NCI-H1048 (cell line): ENCODE measurements at places on chromosomes 7 and 10.

DNA sequence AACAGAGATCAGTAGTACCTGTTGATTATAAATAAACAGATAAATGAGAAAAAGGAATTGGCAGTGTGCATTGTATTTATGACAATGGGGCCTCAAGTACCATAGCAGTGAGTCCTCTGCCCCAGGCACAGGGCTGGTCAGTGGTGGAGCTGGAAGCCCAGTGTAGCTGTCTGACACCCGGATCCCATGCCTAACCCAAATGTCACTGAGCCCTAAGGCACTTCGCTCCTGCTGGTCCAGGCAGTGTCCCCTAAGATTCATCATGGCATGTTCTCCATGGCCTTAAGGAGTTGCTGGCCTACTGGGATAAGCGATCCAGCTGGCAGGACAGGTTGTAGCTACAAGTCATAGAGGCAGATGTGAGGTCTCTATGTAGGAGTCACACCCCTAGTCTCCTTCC is 3.3 kb upstream of the ZNF736 start:
- no peak for DNase-seq

GRCh38 chr7:30814700-30815387 is 43.6 kb downstream of the MINDY4 start:
- DNase-seq, result no peak

DNA sequence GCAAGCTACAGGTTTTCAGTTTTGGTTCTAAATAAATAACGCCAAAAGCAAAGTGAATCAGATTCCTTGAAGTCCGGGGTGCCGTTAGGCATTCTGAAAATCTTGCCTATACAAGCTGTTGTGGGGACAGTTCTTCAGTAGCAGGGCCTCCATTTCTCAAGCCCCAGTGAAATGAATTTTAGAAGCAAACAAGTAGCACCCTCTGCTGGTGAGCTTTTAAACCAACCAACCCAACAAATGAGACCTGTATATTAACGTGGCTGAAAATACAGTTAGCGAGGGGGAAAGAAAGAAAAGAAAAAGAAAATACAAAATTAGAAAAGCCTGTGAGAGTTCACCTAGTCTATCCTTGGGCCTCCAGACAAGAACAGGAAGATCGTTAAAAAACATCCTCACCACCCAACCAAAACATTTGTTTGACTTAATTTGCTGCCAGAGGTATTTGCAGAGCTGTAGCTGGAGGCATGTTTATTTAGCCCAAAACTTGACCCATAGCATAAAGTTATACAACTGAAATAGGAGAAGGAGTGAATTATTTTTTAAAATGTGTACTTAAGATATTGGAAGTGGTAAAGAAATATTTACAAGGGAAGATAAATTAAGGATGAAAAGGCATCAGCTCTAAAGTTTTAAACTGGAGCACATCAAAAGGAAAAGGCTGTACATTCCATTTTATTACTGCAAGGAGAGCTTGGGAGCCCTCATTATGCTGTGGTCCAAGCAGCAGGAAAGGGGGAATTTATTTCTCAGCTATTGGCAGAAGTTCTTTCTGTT is 98.9 kb downstream of the DYNC1I1 start:
- DNase-seq, result peak; percentile 46

- no peak for DNase-seq
Measured at GRCh38 chr10:3619241-3619640, 165.8 kb downstream of the KLF6 start.
